Endodermal cell (in vitro differentiated cells): ENCODE measurements at places on chromosomes 4 and X. TPM values are rescaled to one million over a fixed set of nuclear protein-coding genes. Genes with fewer than 3 reads are reported as not detected.

Gene NOX1
- not detected in 2 replicates for total RNA-seq

Gene SCD5
- total RNA-seq: 3.1 to 9.2 TPM (median 3.2 TPM) in 3 replicates

Gene AR
- 1.9 and 2.2 TPM in 2 replicates for total RNA-seq

Gene HOPX
- total RNA-seq: not detected in 3 replicates

Gene CXXC4
- total RNA-seq: 5.6 and 6.3 TPM in 2 replicates

Gene STBD1
- total RNA-seq: 1.0 to 16.9 TPM (median 1.3 TPM) in 3 replicates

Gene PCDH10
- total RNA-seq: 89.7 and 111 TPM in 2 replicates

Gene HGFAC
- 0.38 to 0.63 TPM (median 0.46 TPM) in 3 replicates for total RNA-seq

Gene CT45A1
- not detected in 3 replicates for total RNA-seq

Gene SEL1L3
- total RNA-seq: 13.8 and 14.9 TPM in 2 replicates

DNA sequence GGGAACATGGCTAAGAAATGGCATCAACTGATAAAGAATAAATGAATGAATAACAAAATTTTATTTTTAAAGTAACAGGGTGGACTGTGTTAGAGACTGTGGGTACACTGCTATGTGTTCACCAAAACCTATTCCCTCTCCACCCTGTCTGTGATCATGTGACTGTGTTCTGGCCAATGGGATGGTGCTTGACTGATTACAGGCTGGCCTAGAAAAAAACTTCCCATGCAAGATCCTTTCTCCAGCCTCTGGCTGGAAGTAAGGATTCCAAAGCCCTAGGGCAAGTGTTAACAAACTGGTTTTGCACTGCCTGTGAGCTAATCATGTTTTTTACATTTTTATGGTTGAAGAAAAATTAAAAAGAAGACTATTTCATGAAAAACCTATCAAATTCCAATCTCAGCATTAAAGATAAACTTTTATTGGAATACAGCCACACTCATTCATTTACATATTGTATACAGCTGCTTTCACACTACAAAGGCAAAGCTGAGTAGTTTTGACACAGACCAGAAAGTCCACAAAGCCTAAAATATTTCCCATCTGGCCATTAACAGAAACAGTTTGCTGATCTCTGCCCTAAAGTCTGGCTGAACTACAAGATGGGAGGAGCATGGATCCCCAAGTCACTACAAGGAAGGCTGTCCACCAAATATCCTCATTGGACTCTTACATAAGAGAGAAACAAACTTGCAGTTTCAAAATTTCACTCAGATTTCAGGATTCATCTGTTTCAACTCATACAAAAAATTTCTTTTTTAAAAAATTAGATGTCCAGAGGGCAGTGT is 133.2 kb downstream of the ARHGAP6 start:
- DNase-seq: peak; percentile 56

DNA sequence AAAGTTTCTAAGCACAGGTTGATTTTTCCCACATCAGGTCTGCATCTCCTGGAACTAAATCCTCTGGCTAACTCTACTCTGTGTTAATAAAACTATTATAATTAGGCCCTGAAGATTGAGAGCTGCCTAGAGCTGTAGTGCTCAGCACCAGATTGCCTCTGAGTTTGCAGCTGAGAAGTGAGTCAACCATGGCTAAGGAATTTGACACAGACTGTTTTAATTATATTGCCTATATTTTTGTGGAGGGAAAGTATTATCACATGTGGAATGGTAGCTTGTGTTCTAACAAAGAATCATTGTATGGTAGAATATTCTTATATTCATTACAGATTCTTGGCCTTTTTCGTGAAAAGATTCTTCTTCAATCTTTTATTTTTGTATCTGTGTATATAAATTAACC is 1907.6 kb upstream of the TENM3 start:
- DNase-seq: no peak

DNA sequence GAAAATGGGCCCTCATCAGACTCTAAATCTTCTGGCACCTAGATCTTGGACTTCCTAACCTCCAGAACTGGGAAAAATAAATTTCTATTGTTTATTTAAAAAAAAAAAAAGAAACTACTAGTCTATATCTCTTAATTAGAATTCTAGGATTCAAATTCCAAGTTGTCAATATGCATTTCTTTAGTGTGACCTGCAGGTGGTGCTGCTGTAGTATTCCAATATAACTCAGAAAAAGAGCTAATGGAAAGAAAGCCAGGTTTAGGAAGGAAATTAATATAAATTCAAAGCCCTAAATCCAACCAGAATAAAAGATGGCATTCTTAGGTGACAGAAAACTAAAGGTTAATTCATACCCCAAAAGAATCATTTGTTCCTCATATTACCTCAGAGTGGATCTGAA is 80.0 kb upstream of the NALF2 start:
- peak; percentile 49 for DNase-seq

DNA sequence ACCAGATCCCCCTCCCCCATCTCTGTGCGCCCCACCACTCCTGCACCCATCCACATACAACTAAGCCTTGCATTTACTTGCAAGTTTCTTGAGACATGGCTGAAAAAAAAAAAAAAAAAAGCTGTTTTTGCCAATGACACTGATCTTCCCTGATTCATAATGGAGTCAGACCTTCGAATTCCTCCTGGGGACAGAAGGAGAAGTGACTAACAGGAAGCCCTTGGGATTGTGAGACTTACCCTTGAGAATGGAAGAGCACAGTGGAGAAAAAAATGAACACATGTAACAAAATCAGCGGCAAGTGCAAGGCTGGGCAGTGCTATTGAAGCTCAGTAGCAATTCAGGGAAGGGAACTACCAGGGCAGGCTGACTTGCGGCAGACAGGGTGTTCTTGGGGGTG is 288.4 kb downstream of the BCOR start:
- peak; percentile 34 for DNase-seq

GRCh38 chr4:159098482-159099127 is 4.3 kb upstream of the RAPGEF2 start:
- no peak for DNase-seq

DNA sequence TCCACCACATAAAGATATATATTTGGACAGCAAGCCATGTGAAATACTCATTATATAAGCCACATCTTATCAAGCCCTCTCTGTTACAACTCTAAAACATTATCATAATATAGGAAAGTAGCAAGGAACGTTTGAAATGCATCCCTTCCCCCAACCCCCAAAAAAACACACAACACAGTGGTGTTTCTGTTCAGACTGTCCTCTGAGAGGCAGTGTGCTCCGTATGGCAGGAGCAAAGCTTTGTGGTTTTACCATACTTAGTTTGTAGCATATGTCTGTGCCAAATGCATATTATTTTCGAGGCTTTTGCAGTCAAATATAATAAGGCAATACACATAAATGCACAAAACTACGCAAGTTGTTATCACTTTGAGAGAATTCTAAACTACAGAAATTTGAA is 194.2 kb downstream of the RAPGEF2 start:
- no peak for DNase-seq

- DNase-seq: no peak
These were observed 34.0 kb upstream of the AMOT start for GRCh38 chrX:112874614-112875013.

DNA sequence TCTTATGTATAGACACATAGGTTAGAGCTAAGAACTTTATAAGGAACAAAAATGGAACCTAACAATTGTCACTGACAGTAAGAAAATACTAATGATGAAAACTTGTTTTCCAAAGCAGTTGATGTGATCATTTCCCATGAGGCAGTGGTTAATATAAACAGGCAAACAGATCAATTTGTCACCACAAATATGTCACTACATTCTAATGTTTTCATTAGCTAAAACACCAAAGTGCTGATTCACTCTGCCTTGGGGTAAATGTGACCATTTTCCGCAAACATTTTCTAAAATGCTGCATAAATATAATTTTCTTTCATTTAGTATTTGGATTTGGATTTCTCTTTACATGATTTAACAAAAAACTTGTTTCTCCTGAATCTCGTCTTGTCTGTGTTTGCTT is 408.9 kb upstream of the CTSO start:
- no peak for DNase-seq

GRCh38 chr4:163598489-163598888 is 104.0 kb downstream of the TMA16 start:
- DNase-seq: no peak

GRCh38 chr4:77861495-77861894 is 1.1 kb upstream of the MRPL1 start:
- DNase-seq: no peak

- DNase-seq: no peak
These were observed 263.2 kb downstream of the DHX15 start for GRCh38 chr4:24321131-24321530.

- DNase-seq: peak; percentile 92
These were observed 811 bp downstream of the FLNA start for GRCh38 chrX:154373340-154374306.

DNA sequence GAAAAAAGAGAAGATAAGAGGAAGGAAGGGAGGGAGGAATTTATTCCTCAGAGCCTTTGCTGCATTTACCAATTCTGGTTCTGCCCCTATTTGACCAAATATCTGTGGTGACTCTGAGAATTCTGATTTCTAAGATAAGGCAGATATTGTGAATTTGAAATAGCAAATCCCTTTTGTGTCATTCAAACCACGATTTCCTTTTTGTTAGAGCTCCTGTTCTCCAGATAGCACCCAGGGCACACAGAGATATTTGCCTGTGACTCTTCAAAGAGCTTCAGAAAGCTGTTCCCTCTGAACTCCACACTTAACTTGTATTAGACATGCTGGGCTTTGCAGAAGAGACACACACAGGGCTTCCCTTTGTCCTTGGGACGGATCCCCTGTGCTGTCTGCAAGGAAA is 272.2 kb downstream of the DHRSX start:
- DNase-seq: no peak

DNA sequence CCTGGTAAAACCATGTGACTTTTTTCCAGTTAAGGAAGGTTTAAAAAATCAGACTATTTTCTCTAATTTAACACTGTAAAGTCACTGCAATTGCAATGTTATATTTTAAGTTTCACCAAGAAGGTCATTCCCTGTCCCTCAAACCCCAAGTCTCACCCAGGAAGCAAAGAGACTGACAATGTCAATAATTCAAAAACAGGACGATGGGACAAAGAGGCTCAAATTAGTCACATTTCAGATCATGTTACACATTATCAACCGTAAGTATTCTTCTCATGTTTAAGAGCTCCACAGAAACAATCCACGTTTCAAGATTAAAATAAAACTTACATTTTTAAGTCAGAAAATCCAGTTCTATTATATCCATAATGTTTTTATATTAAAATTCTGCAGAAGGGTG is 13.2 kb downstream of the SHISA3 start:
- no peak for DNase-seq

DNA sequence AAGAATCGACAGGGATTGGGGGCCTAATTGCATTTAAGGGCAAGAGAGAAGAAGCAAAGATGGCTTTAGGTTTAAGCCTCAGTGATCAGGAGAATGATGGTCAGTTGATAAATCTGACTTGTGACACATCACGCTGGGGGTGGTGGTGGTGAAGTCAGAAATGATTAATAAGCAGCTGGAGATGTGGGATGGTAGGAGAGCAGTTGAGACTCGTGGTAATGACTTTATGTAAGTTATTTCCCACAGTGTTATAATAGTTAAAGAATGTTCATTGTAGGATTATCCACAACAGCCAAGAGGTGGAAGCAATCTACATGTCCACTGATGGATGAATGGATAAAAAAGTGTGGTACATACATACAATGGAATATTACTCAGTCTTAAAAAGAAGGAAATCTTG is 178.9 kb upstream of the GPC4 start:
- DNase-seq: no peak

GRCh38 chr4:76213415-76214176 is at the start of gene SCARB2:
Gene SCARB2 (minus strand): TSS chr4:76213824. CDS start chr4:76213543, 281 bp downstream.
- DNase-seq: peak; percentile 92

GRCh38 chrX:19628011-19628575 is 112.8 kb upstream of the MAP3K15 start:
- no peak for DNase-seq

DNA sequence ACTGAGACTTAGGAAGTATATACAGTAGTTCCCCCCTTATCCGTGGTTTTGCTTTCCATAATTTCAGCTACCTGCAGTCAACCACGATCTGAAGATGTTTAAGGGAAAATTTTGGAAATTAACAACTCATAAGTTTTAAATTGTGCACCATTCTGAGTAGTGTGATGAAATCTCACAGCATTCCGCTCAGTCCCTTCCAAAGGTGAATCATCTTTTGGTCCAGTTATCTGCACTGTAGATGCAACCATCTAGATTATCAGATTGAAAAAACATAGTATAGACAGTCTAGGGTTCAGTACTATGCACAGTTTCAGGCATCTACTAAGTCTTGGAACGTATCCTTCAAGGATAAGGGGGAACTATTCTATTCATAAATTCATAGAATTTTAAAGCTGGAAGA is 109.0 kb downstream of the ANXA3 start:
- DNase-seq: no peak

DNA sequence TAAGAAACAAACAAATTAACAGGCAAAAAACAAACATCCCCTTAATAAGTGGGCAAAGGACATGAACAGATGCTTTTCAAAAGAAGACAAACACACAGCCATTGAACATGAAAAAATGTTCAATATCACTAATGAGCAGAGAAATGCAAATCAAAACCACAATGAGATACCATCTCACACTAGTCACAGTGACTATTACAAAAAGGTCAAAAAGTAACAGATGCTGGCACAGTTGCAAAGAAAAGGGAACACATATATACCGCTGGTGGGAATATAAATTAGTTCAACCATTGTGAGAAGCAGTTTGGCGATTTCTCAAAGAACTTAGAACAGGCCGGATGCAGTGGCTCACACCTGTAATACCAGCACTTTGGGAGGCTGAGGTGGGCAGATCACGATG is 146.1 kb upstream of the NEIL3 start:
- DNase-seq: no peak
